ENCODE measurements at places on chromosomes 3 and 15. TPM values are rescaled to one million over a fixed set of nuclear protein-coding genes. Genes with fewer than 3 reads are reported as not detected.

The CNTN3 gene
- total RNA-seq, result 5.3 TPM

The TMIE gene
- total RNA-seq, result 1.4 TPM

The TMC3 gene
- total RNA-seq, result not detected

The GNAT1 gene
- total RNA-seq, result not detected

DNA sequence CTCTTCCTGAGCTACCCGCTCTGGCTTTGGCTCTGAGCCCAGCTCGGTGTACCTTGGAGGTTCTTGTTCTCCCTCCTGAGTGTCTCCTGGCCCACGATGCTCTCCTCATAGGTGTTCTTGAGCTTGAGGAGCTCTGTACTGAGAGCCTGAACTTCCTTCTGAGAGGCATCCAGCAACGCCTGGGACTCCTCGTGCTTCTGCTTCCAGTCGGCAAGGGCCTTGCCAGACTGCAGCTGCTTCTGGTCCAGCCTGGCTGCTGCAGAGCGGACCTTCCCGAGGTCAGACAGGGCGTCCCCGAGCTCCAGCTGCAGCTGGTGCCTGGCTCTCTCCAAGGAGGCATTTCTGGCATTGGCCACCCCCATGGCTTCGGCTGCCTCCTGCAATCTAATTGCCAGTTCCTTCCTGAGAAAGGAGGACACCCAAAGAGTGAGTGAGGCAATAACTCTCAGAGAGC lies 99.8 kb downstream of the MYH15 start:
- DNase-seq, result no peak

DNA sequence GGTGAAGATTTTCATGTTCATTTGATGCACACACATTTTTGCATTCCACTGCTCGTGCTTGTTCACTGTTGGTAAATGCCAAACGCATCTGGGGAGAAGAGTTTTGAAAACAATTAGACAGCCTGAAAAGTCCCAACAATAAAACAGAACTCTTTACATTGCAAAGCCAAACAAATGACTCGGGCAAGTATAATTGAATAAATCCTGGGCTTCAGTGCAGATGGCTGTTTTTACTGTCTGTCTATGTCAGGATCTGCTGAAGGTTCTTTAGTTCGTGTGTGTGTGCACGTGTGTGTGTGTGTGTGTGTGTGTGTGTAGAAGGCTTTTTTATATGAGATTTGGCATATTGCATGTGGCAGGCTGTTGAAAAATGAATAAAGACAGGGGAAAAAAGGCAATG lies 277.5 kb upstream of the CDIN1 start:
- no peak for DNase-seq

DNA sequence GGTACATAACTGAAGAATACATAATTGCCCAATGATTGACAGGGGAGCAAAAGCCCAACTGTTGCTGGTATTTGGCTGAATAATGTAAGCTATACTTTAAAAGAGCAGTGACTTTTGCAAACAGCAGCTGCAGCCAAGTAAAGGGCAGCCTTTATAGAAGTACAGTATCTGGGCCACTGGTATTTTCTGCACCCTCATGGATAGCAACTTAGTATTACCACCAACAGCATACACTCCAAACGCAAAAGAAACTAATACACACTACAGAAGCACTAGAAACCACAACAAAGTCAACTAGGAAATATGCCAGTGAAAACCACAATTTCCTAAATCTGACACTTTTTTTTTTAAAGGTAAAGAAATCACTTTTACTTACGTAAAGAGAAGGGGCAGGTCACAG lies 206.1 kb downstream of the TIGIT start:
- no peak for DNase-seq

DNA sequence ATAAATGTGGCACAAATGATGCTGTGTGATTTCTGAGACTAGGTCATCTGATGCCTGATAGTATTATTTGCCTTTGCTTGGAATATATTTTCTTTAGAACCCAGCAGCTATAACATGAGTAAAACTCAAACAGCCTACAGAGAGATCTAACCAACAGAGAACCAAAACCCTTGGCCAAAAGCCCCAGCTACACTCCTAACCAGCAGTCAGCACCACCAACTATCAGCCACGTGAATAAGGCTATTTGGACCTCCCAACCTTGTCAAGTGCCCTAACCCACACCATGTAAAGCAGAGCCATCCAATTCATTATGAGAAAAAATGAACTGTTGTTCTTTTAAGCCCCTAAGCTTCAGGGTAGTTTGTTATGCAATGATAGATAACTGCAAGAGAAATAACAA lies 114.6 kb upstream of the MELTF start:
- no peak for DNase-seq

- no peak for DNase-seq
Observed at GRCh38 chr3:28240441-28240840, 978 bp upstream of the CMC1 start.

- no peak for DNase-seq
Observed at GRCh38 chr3:13931172-13931571, 51.3 kb upstream of the WNT7A start.

DNA sequence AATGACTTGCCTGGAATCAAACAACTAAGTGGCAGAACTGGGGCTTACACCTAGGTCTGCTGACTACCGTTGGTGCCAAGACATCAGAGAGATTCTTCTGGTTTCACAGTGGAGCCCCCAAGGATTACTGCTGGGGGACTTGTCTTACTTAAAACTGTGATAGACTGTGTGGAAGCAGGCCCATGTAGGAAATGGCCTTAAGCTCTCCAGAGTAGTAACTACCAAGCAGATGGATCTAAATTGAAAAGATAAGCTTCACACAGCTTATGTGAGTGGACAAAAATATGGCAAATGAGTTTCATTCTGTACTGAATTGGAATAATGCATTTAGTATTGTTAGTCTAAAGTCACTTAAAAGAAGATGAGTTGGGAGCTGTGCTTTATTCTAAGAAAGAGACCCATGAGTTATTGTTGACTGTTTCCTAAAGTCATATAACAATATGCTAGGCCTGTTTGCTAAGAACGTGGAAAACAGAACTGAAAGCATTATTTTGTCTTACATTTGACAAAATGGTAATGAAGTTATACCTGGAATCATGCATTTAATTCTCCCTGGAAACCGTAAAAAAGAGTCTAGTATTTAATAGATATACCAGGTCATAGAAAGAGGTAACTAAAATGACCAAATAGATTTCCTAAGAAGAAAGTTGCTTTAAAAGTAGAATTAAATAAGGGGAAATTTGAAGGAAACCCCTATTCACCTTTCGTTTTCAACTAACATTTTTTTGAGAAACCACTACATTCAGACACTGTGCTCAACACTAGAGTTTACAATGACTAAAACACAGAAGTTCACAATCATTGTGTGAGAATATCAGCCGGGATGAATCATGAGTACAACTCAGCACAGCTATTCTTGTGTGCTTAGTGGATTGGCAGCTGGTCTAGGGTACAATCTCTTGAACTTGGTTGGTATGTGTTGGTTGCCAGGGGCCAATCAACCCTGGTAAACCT lies 13.0 kb upstream of the MAPK6 start:
- DNase-seq, result no peak

DNA sequence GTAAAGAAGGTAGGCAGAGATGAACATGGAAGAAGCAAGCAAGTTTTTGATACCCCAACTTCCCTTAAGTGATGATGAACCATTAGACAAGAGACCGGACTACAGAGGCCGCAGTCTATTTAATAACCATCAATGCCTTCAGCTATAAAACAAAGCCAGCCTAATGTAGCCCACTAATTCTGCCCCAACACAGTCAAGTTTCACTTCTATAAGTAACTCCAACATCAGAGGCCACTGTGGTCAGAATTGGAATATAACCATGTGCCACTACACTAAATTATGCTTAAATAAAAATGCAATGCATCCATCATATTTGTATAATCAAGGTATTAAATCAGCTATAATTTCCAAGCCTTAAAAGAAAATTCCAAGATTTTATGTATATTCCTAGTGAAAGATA lies 234.7 kb downstream of the FOXP1 start:
- no peak for DNase-seq

DNA sequence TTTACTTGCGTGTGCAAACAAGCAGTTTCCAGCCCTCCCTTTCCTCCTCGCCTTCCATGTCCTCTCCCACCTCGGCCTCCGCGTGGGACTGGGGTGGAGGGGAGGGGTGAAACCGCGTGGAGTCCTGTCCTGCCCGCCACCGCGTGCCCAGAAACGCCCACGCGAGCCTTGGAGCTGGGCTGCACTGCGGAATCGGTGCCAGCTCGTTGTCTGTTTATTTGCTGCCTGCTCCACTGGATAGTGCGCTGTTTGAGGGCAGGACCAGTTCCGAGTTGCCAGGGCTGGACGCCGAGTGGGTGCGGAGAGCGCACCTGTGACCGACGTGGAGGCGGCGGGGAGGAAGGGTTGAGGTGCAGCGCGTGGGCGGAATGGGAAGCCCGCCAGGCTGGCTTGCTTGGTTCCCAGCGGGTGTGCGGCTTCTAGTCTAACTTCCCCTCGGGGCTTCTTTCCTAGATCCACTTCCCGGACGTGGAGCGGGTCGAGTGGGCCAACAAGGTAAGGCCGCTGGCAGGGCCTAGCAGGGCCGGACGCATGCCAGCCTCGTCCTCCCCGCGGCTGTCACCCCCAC lies 17.3 kb downstream of the ESYT3 start:
- peak; percentile 62 for DNase-seq

DNA sequence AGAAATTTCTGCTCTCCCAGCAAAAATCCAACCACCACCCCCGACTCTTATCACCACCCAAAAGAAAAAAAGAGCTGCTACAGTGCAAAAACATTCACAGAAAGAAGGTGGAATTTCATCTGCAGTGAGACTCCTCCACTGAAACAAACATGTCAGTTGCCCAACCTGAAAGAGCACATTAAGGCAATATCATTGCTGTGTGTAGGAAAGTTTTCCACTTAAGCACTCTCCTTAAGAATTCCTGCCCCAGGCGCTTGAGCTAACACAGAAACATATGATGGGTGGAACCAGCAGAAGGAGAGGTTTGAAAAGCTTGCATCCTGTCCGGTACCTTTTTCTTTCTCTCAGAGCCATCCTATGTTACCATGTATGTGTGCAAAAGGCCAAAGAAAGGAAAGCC lies 200.8 kb upstream of the GADL1 start:
- DNase-seq, result no peak

- DNase-seq, result no peak
Observed at GRCh38 chr3:47318916-47319315, 36.2 kb downstream of the KLHL18 start.

DNA sequence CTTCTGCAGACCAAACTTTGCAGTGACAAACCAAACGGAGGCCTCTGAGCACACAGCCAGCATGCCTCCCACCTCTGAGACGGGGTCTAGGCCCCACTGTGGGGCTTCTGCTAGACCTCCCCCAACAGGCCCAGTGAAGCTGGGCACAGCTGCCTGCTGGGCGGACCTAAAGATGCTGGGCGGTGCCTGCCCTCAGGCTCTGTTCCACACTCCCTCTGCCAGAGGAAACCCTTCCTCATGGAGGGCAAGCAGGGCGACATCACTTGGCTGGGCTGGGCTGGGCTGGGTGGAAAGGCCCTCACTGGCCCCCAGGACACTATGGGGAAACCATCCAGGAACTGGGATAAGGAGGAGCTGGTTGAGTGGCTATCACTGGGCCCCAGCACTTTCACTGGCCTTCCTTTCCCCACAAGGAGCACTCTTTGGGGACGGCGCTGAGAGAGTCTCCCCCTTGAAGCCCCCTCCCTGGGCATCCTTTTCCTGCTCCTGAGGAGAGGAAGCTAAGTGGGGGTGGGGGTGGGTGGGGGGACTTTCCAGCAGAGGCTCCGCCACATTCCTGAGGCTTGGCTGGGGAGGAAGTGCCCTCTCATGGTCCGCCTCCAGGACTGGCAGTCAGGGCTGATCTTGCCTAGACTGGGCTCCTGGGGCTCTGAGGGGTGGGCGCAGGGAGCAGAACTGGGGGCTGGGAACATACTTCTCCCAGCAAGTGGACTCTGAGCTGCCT lies 98.1 kb upstream of the HACD2 start:
- DNase-seq, result no peak

DNA sequence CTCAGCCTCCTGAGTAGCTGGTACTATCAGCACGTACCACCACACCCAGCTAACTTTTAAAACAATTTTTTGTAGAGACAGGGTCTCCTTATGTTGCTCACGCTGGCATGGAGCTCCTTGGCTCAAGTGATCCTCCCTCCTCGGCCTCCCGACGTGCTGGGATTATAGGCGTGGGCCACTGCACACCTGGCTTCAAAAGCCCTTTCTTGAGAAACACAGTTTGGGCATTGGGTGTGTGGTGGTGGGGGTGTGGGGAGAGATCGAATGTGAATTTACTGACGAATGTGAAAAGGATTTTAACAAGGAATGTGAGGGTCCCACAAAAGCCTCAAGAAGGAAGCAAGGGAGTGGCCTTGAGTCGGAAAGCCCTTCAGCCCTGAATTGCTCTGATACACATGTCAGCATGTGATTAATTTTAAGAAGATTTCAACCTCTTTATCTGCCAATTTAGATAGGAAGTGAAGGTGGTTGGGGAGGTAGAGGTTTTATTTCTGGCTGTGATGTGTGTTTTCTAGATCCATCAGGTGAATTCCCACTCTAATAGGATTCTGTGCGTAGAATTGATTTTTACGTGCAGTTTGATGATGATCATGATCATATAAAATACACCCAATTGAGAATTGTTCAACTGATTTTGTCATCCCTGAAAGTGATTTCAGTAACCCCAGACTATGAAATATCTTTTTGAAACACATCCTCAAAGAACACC lies 1.1 kb downstream of the CCR4 start:
- no peak for DNase-seq

DNA sequence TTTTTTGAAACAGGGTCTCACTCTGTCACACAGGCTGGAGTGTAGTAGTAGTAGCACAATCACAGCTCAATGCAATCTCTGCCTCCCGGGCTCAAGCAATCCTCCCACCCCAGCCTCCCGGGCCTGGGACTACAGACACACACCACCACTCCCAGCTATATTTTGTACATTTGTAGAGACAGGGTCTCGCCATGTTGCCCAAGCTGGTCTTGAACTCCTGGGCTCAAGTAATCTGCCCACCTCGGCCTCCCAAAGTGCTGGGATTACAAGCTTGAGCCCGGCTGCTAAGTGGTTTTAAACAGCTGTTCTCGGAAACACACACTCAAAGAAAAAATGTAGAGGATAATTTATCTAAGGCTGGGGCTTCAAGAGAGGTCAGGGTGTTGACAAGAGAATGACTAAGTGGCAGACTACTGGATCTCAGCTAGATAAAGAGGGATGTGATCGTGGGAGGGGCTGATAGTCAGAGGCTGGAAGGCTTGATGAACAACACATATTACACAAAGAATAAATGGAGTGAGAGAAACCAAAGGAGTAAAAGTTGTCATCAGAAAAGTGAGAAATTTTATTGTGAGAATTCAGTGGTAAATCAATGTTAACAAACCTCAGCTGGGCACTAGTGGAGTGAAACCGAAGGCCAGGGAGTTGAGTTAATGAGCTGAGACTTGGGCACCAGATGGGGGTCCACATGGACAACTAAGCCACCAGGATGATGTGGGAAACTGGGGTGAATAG lies 6.7 kb downstream of the CCR5AS start:
- no peak for DNase-seq

DNA sequence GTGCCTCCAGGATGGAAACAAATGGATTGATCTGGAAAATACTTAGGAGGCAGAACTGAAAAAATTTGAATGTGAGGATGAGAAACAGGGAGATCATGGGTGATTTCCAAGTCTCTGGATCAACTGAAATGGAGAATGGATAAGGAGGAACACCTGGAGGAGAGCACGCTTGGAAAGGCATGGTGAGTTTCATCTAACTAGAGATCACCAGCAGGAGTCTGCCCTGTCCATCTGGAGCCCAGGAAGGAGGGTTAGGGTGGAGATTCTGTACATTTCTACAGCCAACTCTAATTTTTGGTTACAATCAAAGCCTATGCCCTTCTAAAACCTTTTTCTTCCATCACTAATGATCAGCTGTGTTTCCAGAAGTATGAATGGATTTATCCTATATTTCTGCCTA lies 995.9 kb upstream of the CFAP20DC start:
- DNase-seq, result no peak
